ENCODE measurements at places on chromosomes 7 and 10. TPM values are rescaled to one million over a fixed set of nuclear protein-coding genes. Genes with fewer than 3 reads are reported as not detected.

DNA sequence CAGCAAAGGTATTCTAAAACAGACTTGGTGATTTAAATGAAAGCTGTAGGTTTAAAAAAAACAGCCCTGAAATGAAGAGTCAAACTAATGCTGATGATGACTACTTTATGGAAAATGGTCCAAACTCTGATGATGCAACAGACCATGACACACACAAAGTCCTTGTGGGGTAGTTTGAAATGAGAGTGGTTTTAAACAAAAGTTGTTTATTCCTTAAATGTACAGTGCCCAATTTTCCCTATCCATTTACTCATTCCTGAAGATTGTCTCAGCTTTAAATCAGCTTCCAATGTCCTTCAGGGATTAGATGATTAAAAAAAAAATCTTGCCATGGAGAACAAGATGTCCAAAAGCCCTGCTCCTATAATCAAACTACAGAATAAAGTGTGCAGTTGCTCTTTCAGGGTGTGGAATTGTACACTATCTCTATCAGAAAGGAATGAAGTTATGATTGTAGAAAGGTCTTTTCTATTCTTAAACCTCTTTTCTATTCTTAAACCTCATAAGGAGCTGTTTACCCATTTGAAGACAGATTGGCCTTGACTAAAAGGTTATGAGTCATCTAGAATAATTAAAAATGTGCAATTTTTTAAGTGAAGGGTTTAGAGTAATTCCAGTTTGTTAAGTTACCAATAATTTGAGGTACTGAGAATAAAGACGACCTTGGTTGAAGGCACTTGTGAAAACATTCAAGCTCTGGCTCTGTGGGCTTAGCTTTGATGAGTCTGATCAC is 70.2 kb upstream of the ITGA8 start:
- no peak for DNase-seq

DNA sequence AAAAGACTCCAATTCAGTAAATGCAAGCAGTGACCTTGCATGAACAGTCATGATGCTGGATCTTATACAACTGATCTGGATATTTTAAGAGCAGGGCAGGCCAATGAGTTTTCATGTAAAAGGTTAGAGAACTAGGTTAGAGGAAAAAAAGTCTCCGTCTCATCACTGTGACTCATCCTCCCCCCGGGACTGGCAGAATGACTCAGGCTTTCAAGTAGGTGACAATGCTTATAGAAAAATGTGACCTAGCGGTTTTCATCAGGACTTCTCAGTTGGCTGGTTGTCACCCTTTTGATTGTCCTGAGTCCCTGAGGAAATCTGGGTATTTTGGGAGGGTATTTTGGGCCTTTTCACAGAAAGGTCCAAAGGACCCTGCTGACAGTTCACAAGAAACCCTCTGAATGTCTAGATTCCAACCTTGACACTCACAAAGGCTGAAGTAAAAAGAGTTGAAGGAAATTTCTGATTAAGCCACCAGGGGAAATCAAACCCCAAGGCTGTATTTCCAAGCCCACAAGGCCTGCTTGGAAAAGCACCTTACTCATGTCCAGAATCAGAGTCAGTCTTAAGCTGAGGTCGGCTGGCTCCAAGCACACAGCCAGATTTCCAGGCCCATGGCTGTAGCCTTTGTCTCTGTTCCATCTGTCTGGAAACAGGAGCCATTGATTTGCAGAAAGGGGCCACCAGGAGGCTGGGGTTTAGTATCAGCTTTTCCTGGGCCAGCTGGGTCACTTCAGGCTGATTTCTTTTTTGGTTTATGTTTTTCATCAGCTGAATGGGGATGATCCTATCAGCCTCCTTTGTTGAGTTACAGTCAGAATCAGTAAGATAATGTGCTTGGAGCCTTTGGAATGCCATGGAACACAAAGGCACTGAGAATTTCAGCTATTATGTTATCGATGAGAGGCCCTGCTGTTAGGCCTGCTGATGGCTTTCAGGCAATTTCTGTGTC is 226.4 kb upstream of the HABP2 start:
- no peak for DNase-seq

- no peak for DNase-seq
Measured at GRCh38 chr10:84329986-84330651, 1.7 kb downstream of the CCSER2 start.

Gene WIPF3
- total RNA-seq: 8.0 TPM
